Stimulated activated CD8-positive, alpha-beta memory T cell treated with anti-CD3 and anti-CD28 coated beads, Interleukin-12 subunit alpha, Interleukin-12 subunit beta, amount 100 ng/mL, for 1 hour (primary cell): ENCODE measurements at places on chromosomes 16 and 17.

DNA sequence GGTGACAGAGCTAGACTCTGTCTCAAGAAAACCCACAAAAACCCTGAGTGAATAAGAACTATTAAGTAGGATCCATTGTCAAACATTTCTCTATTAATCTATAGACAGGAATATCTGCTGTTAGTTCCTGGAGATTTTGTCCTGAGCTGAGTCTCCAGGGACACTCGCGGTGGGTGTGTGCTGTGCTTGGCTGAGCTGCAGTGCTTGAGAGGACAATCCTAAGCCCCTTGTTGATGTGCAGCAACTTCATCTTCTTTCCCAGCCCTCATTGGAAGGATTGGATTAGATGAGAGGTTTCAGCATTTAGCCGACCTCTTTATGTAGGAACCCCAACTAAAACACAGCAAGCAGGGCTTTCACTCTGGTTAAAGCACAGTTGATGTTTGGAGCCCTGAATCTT lies 33.3 kb downstream of the NDEL1 start:
- DNase-seq, result no peak

GRCh38 chr16:3830625-3831254 lies 49.8 kb downstream of the CREBBP start:
- DNase-seq, result no peak

GRCh38 chr16:1959269-1960039 lies at the start of gene NDUFB10:
TSS of gene NDUFB10 (plus strand) at chr16:1959538. CDS start at chr16:1959625, 87 bp downstream.
- DNase-seq, result peak; percentile 89

- DNase-seq, result no peak
These were observed 211.2 kb downstream of the RPTOR start for GRCh38 chr17:80755650-80756405.

DNA sequence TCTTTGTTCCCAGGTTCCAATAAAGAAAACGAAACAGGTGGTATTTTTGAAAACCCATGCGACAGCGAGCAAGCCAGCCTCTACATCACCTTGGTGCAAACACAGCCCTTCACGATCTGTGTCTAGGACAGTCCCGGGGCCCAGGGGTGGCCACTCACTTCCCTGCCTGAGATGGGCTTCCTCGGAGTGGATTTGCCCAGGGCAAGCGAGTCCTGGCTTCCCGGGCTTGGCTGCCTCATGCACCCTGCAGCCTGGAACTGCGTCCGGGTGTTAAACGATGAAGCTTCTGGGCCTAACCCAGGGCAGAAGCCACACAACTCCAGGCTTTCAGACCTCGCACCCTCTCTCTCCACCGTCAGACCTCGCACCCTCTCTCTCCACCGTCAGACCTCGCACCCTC lies 66.0 kb downstream of the RPH3AL start:
- no peak for DNase-seq

- no peak for DNase-seq
These were observed 46.7 kb upstream of the KDM8 start for GRCh38 chr16:27156579-27156978.

GRCh38 chr16:17277981-17278381 lies 192.8 kb downstream of the XYLT1 start:
- DNase-seq, result no peak

DNA sequence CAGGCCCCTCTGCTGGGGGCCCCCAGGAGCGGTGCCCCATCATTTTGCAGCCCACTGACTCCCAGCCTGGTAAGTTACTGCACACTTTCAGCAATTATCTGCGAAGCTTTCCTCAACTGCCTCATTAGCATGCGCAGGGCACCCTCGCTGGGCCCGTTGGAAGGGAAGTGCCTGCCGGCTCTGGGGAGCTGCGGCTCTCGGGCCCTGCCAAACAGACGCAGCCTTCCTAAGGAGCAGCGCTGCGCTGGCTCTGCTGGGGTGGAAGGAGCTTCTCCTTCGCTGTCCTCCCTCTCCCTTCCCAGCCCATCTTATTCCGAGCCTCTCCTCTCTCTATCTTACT lies 71.0 kb downstream of the RBBP6 start:
- DNase-seq, result no peak

DNA sequence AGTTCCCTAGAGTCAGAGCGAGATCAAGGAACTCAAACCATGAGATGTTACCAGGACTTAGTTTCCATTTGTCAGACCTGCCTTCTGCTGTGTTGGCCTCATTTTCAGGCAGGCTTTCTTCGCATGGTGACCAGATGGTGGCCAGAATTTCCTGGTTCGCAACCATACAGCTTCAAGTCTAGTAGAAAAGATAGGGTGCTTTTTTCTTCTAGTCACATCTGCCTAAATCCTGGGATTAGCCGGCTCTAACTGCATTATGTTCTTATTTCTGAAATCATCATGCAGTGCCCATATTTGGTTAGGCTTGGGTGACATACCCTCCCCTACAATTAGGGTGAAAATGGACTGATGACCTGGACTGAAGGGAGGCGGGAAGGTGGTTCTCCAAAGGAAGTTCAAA lies 131.5 kb downstream of the SHISA9 start:
- no peak for DNase-seq

DNA sequence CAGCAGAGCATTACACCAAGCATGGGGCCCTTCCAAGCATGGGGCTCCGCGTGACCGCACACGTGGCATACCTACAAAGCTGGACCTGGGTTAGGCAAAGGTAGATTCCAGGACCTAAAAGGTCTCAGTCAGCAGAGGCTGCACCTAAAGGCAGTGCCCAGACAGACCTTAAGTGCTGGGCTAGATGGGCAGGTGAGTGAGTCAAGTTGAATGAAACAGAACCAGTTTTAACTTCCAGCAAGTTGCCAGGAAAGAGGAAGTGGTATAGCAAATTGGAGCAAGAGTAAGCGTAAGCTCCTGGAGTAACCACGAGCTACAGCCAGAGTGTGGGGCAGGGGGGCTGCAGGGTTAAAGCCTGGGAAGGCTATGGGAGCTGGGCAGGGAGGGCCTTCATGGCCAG lies 49.5 kb downstream of the SRCIN1 start:
- DNase-seq, result no peak

GRCh38 chr16:11063448-11064201 lies 119.3 kb downstream of the CLEC16A start:
- no peak for DNase-seq

GRCh38 chr17:29140631-29141513 lies 39.3 kb downstream of the MYO18A start:
- DNase-seq, result no peak

- peak; percentile 22 for DNase-seq
These were observed 611 bp downstream of the SMARCE1 start for GRCh38 chr17:40646791-40647623.

DNA sequence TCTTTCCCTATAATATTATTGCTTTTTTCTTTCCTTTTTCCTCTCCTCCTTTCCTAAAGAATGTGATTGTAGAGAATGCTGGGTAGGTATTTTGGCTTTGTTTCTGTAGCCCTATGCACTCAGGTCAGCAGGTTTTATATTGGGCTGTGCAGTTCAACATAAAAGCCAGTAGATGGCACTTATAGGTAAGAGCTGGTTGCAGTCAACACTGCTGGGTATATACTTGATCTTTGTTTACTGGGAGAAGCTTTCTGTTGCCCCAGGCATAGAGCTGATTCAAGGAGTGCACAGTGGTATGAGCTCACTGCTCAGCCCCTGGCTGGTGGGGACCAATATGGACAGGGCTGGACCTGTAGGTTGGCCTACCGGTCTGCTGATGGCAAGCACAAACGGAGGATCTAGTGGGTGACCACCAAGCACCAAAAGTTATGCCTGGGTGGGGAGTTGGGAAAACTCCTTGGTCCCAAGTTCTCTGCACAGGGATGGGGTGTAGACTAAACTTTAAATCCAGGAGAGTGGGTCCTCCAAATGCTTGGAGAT lies 378.9 kb downstream of the PMP22 start:
- no peak for DNase-seq

- DNase-seq, result no peak
These were observed 267.8 kb downstream of the PMP22 start for GRCh38 chr17:14997290-14997689.

- no peak for DNase-seq
These were observed 22.1 kb downstream of the PRKCB start for GRCh38 chr16:23857881-23858269.

GRCh38 chr16:79662669-79663313 lies 62.3 kb upstream of the MAF start:
- no peak for DNase-seq

DNA sequence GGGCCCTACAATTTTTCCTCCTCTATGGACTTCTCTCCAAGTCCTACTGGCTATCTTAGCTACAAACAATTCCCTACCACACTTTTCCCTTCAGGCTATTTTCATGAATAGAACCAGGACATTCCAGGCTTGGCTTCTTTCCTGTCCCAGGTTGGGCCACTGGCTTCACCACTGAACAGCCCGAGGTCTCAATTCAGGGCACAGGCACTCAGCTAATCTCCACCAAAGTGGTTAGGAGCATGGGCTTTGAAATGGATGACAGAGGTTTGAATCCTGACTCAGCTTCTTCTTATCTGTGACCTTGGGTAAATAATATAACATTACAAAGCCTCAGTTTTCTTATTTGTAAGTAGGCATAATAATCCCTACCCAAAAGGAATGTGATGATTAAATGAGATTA lies 50.9 kb upstream of the ZNF629 start:
- no peak for DNase-seq

DNA sequence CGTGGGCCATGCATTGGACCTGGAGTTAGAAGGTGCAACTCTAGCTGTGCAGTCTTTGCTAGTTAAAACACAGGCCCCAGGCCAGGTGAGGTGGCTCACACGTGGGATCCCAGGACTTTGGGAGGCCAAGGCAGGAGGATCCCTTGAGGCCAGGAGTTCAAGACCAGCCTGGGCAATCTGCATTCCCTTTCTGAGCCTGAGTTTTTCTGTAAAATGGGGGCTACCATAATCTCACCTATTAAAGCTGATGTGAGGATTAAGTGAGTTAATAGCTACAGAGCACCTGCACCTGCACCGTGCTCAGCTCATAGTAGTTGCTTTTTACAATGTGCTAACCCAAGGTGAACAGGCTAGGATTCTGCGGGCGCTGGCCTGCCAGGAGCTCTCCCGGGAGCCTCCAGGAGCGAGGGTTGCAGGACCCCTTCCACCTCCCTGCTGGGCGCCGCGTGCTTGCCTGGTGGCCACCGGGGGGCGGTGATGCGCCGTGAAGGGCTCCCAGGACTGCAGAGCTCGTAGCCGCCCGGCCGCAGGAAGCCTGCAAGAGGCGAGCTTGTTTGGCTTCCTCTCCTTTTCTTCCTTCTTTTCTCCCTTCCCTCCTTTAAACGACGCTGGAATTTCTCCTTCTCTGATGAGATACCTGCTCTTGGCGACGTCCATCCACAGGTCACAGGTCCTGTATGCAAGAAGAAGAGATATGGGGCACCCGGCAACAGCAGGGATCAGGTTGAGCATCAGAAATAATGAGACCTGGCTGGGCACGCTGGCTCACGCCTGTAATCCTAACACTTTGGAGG lies 51.3 kb downstream of the ZFP90 start:
- peak; percentile 29 for DNase-seq

GRCh38 chr16:30853758-30854157 lies 40.1 kb downstream of the BCL7C start:
- DNase-seq, result no peak

DNA sequence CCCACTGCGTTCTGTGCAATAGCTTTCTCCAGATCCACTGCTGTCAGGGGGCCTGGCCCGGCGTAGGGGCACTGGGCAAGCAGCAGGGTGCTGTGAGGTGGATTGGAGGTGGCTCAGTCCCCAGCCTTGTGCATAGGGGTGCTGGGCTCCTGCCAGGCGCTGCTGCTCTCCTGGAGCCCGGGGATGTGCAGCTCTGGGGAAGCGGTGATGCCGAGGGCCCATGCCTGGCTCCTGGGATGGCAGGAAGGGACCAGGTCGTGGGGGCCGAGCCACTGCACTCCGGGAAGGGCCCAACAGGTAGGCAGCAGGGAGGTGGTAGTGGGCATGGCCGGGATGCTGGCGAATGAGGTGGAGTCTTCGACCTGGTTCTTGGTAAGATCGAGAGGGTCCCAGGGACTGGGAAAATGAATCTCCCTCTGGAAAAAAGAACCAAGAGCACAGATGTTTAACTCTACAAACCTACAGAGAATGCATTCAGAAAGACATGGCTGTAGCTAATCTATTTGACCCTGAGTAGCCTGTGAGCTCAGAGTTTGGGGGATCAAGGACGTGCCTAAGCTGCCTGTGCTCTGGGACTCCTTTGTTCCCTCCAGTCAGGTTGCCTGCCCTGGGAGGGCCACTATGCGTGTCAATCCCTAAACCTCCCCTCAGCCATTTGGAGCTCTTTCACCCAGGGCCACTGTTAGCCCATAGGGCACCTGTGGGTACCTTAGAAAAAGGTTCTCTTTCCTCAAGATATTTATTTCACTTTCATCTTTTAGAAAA lies 6.6 kb upstream of the SUPT4H1 start:
- DNase-seq, result no peak

- DNase-seq, result no peak
These were observed 3.0 kb upstream of the CMTM2 start for GRCh38 chr16:66576296-66576695.

DNA sequence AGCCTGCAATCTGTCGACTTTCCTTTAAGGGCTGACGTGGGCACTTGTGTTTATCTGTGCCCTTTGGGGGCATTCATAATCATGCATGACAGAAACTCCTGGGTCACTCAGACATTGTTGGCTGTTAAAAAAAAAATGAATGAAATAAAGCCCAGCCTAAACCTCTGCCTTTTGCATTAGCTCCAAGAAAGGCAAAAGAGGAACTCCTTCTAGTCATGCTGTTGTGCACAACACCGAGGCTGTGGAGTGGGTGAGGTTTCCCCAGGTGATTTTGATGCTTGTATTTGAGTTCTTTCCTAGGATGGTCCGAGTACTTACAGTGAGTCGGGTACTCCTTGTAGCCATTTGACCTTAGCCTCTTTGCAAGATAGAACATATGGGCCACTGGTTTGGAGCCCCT lies 49.6 kb upstream of the IRX6 start:
- DNase-seq, result no peak

DNA sequence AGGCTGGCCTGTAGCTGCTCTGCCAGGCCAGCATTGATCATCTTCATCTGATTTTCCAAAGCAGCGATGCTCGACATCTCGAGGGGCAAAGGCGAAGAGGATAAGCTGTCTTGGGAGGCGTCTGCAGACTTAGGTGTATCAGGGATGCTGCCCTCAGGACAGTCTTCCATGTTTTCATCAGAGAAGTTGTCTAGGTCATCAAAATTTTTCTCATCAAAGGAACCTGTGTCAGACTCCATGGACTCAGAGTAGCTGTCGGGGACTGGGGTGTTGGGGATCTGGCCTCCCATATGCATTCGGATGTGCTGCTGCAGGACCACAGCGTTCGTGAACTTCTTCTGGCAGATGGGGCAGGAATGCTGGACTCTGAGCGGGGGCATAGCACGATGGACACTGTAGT lies 11.5 kb downstream of the SALL1 start:
- no peak for DNase-seq
